Activated CD4-positive, alpha-beta T cell treated with anti-CD3 and anti-CD28 coated beads, Interleukin-2, amount 10 ng/mL, durations not matched to agents 7 days and 5 days (primary cell): ENCODE measurements at places on chromosomes 12 and 14.

- DNase-seq: no peak
These were observed 263.4 kb downstream of the ADGRD1 start for GRCh38 chr12:131217024-131217586.

DNA sequence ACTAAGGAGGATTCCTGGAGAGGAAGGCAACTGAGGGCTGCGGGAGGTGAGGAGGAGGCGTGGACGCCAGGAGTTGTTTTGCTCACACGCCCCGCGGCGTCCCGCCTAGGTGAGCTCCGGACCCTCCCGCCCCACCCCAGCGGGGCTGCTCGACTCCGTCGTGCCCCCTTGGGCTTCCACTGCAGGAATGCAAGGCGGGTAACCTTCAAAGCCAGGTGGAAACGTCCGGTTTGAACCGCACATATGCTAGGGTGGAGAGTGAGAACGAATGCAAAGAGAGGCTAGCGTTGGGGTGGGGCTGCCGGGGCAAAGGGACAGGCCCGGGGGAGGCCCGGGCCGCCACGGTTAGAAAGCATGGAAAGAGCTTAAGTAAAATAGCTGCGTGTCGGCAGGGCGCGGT, 5.4 kb upstream of the DPPA3 start:
- no peak for DNase-seq

GRCh38 chr12:54032627-54033100, at the start of gene HOXC5:
Gene HOXC5, plus strand, starts transcription at chr12:54033050. Its CDS starts 73 bp downstream, at chr12:54033123.
- DNase-seq: peak; percentile 67

GRCh38 chr12:120720234-120720986, 5.2 kb upstream of the ACADS start:
- DNase-seq: no peak

- DNase-seq: no peak
These were observed 227.9 kb downstream of the DACT1 start for GRCh38 chr14:58865514-58866281.

DNA sequence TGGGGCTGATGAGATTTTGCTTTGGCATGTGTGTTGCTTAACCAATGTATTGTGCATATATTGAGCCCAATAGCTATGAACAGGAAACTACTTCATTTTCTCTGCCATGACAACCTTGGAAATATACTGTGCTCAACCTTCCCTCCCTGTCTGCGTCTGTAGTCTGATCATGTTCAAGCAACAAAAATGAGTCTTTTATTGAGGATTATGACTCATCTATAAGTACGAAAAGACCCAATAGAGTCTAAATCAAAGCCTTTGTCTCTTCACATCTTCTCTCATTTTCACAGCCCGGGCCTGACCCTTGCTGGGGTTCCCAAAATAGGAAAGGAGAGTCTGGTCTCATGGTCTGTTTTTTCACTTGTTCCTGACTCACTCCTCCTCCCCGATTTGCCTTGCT, 158.2 kb downstream of the CAND1 start:
- DNase-seq: no peak

GRCh38 chr14:23299986-23300686, 2.5 kb downstream of the PPP1R3E start:
- DNase-seq: no peak

DNA sequence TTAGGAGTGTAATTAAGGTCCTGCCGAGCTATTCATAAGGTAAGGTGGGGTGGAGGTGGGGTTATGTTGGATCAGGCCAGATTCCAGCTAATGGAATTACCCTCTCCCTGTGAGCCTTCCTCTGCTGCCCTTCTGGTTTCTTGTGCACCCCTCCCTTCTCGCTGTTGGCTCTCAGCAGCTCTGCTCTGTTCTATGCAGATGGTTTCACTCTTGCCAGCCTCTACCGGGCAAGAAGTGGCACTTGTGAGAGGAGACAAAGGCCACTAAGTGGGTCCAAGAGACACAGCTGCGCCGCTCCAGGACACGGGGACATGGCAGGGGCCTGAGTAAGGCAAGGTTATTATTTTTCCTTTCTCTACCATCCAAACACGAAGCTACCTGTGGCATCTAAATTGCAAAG, 334.4 kb downstream of the EMP1 start:
- DNase-seq: no peak

GRCh38 chr14:31879661-31880348, 197.3 kb upstream of the ARHGAP5 start:
- DNase-seq: no peak

GRCh38 chr14:103385929-103386712, 906 bp downstream of the MARK3 start:
- DNase-seq: peak; percentile 41

GRCh38 chr14:28308734-28309133, 457.9 kb upstream of the FOXG1 start:
- DNase-seq: no peak

DNA sequence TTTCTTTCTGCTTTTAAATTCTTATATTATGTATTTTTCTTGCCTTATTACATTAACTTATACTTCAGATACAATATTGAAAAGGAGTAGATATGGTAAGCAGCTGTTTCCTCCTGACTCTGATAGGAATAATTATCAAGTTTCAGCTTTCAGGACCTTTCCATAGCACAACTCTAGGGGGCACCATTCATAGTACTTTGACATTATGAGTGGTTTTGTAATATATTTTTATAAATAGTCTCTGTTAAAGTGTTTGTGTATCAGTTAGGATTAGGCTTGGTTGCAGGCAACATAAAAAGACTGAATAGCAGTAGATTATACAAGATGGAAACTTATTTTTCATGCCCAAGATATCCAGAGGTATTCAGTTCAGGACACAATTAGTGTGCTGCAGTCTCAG, 27.9 kb upstream of the PARP11 start:
- DNase-seq: no peak

DNA sequence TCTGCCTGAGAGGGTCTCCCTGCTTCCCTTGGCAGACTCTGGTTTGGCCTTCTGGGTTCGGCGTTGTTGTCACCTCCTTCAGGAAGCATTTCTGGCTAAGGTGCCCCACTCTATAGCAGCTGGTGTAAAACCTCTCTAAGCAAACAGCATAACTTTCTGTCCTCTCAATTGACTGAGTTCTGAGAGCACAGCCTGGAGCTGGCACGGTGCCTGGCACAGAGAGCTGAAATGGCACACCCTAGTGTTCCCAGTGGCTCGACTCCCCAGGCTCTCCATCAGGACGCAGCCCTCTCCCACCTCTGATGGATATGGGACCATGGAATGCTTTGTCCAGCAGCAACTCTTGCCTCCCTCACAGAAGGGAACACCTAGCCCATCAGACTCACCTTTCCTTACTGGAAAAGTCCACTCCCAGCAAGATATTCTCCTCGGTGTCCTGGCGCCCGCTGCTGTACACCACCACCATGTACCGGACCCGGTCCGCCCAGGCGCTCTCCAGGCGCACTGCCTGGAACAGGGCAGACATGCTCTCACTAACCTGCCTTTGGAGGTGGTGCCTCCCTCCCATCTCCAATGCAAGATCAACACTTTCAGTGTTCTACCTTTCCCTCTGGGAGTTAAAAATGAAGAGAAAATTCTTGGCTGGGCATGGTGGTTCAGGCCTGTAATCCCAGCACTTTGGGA, 40.6 kb downstream of the SSH1 start:
- DNase-seq: no peak

DNA sequence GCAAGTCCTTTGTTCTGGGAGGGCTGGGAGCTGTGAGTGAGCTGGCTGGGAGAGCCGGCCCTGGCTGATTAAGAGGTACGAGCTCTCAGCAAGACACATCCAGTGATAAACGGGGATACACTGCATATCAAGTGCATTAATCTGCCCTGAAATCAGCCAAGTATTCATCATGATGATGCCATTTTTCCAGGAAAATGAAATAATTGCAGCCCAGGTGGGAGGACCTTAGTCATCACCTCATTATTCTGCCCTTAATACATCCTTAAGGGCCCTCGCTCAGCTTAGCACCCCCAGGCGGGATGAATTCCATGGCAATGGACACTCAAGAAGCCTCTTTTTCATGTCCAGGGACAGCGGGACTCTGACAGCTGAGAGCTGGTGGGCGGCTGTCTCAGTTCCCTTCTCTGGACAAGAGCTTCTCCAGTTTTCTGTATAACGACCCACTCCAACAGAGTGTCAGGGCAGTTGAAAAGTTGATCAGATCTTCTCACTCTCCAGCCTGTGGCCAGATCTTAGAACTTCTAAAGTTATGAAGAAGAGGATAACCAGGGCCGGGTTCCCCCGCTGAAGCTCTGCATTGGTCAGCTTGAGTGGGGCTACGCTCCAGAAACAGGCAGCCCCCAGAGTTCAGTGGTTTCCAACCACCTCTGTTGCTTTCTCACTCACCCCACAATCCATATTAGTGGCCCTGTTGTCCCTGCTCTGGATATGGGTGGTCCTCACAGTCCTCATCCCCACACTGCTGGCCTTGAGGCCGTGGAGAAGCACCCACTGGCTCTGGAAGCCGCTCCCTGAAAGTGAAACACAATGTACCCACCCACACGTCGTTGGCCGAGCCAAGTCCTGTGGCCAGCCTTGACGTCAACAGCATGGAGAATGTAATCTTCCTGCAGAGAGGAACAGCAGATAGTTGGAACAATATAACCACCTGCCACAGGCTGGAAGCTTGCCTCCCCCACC, 306.2 kb upstream of the DIO3 start:
- no peak for DNase-seq

DNA sequence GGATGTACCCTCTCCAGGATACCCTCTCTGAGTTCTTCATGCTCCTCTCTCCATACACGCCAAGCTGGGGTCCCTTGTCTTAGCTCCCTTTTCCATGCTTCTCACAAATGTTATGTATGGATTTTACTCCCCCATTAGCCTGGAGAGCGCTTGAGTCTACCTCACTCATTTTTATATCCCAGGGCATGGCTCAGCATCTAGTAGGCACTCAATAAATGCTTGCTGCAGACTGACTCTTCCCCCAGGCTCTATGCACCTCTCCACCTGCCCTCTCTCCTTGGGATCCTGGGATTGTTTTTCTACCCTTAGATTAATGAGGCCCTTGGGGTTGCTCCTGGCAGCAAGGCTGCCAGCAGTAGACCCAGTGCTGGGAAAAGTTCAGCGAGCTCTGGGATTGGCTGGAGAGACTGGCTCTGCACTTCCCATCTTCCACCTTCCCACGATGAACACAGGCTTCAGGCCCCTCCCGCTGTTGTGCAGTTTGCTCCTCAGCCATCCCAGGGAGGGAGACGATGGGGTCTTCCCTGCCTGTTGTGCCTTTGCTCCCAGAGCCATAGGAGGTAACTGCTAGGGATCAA, 2.2 kb downstream of the NRIP2 start:
- no peak for DNase-seq

GRCh38 chr12:4271717-4272423, 1.7 kb upstream of the CCND2 start:
- DNase-seq: peak; percentile 96

DNA sequence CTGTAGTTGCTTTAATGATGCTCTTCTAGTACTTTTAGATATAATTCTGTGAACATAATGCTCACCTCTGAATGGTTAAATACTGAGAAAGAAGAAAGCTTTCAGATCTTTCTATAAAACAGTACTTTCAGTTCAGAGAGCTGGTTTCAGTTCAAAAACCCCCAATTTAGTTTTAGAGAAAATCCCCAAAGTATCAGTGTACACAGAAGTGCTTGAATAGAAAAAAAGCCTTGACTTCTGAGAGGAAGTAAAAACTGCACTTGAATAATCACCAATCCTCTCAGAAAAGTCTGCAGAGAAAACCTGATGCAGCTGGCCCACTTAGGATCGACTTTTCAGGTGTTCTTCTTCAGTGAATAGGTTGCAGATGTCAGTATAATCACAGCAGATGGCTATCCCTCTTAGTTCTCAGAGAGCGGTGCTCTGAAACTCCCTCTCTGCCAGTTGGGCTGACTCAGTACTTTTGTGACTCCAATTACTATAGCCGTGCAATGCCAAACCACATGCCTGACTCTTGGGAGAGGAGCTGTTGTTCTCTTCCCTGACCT, 616.3 kb downstream of the LRFN5 start:
- no peak for DNase-seq

DNA sequence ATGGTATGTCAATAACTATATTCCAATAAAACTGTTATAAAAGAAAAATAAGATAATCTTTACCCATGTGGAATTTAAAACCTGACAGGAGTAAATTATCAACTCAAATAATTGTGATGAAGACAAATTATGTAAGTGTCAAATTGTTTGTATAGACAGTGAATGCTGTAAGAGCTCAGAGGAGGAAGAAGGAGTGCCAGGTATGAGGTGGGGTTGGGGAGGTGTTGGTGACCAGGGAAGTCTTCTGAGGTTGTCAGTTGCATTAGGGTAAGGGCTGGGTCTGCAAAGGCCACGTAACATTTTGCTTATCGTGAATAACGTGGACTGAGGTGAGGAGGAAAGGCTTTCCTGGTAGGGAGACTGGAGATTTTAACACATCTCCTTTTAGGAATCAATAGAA, 2.5 kb upstream of the MAX start:
- DNase-seq: no peak

GRCh38 chr14:60094306-60094897, 2.7 kb downstream of the PCNX4 start:
- DNase-seq: peak; percentile 40

DNA sequence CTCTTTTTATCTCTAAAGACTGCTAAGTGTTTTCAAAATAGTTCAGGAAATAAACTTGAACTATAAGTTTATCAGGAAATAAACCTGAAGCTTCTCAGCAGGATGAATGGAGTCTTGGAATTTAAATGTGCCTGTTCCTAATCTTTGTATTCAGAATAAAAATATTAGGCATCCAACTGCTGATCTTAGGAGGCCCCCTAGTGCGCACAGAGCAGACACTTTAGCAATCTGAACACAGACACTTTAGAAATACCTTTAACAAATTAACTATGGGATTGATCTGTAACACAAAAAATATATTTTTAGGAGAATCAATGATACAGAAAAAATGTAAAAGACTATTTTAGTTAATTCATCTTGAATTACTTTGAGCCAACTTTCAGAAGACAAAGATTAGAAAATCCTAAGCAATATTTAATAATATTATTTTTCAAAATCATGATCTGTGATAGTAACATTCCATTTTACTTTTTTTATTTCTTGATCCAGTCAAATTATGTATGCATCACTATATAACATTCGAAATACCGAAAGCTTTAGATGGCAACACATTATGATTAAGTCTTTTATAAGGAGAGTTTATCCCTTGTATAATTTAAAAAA, 80.9 kb downstream of the SLC41A2 start:
- peak; percentile 56 for DNase-seq

DNA sequence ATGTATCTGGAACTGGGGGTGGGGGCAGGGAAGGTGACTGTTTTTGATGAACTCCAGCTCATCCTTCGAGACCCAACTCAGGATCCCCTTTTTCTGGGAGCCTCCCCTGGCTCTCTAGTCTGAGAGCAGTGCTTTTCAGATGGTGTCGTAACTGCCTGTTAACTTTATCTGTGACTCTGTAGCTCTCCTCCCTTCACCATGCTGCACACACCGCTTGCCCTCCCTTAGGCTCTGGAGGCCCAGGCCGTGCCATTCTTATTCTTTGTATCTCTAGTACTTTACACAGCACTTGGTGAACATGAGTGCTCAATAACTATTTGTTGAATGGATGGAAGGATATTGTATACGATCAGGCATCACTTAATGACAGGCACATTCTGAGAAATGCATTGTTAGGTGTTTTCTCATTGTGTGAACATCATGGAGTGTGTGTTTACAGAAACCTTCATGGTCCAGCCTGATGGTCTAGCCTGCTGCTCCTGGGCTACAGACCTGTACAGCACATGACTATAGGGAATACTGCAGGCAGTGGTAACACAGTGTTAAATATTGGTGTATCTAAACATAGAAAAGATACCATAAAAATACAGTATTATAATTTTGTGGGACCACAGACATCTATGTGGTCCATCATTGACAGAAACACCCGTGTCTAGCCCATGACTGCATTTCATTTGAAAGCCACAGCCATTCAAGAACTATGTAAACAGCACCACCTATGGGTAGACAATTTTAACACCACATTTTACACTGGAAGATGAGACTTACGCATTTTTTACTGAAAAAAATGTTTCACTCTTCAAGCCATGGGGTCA, 91.8 kb downstream of the EML1 start:
- peak; percentile 49 for DNase-seq

- peak; percentile 58 for DNase-seq
These were observed 730 bp downstream of the CLSTN3 start for GRCh38 chr12:7130701-7131501.
